ENCODE measurements at places on chromosomes 13 and 19.

GRCh38 chr13:102817241-102817640, 18.3 kb downstream of the BIVM start:
- DNase-seq = no peak

- peak; percentile 83 for DNase-seq
Observed at GRCh38 chr19:1243768-1244692, 2.5 kb downstream of the ATP5F1D start.

- no peak for DNase-seq
Observed at GRCh38 chr13:70723732-70724131, 615.5 kb upstream of the KLHL1 start.

DNA sequence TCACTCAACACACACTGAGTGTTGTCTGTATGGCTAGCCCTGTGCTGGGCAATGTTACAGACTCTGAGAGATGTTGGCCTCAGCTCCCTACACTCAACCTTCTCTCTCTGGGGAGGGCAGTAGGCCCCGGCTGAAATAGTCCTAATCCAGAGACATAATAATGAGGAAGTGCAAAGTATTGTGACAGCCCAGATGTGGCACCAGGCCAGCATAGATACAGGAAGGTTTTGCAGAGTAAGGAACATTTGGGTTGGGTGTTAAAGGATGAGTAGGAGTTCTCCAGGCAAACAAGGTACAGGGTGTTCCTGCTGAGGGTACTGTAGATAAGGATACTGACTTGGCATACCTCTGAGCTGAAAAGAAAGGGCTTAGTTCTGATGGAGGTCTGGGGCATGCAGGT, 2.4 kb downstream of the LIN7B start:
- no peak for DNase-seq

DNA sequence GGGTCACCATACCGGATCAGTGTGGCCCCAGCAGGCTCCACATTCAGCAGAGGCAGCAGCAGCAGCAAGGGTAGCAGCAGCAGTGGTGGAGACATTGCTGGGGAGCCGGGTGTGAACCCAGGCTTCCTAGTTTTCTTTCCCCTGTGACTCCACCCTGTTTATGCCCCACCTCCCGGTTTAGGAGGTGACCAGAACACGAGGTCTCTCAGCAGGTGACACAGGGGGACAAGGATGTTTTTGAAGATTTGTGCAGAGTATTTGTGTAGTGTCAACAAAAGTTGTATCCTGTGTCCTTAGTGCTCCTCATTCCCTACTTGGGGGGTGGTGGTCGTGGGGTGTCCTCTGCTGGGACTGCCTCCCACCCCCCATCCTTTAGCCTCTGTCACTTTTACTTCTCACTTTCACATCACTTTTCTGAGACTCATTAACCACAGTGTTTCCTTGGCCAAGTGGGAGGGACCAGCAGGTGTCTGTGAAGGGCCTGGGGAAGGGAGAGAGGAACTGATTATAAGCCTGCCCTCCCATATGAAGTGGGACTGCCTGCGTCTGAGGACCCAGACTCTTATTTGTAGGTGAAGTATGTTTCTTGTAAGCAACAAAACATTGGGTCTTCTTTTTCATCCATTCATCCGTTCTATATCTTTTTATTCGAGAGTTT, 15.6 kb upstream of the KCNC3 start:
- DNase-seq = no peak

GRCh38 chr13:67061750-67062149, 168.4 kb downstream of the PCDH9 start:
- no peak for DNase-seq

DNA sequence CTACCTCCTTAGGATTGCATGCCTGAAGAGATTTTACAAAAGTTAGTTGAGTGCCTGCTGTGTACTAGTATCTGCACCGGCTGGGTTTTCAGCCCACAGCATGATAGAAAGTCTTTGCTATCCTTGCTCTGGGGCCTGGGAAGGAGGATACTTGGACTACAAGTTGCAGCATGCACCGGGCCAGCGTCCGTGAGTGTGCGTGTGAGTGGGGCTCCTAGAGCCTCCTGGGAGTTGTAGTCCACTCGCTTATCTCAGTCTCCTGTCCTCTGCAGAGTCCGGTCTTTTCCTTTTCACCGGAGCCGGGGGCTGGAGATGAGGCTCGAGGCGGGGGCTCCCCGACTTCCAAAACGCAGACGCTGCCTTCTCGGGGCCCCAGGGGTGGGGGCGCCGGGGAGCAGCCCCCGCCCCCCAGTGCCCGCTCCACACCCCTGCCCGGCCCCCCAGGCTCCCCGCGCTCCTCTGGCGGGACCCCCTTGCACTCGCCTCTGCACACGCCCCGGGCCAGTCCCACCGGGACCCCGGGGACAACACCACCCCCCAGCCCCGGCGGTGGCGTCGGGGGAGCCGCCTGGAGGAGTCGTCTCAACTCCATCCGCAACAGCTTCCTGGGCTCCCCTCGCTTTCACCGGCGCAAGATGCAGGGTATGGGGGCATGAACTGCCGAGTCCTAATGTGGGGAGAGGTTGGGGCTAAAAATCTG, 20.6 kb downstream of the BRSK1 start:
- DNase-seq = no peak

GRCh38 chr13:81888855-81889254, 1547.9 kb upstream of the SPRY2 start:
- no peak for DNase-seq

GRCh38 chr13:45276913-45277312, 64.1 kb downstream of the TPT1 start:
- DNase-seq = no peak

- DNase-seq = no peak
Observed at GRCh38 chr19:42498169-42498757, 30.0 kb downstream of the CEACAM1 start.

DNA sequence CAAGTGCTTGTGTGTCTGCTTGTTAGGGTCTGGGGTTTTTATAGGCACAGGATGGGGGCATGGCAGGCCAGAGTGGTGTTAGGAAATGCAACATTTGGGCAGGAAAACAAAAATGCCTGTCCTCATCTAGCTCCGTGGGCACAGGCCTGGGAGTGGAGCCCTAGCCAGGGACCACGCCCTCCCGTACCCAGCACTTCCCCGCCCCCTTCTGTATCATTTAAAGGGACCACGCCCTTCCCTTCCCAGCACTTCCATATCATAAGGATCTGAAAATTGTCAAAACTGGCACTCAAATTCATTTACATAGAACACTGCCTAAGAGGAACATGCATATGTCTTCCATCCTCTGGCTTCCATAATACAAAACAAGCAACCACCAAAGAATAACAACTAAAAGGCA, 185.8 kb downstream of the B3GLCT start:
- no peak for DNase-seq

- DNase-seq = no peak
Observed at GRCh38 chr13:75149776-75150175, 332.2 kb downstream of the TBC1D4 start.

GRCh38 chr13:97535614-97536013, 101.6 kb downstream of the RAP2A start:
- no peak for DNase-seq

- no peak for DNase-seq
Observed at GRCh38 chr13:38905081-38905480, 85.5 kb downstream of the STOML3 start.

DNA sequence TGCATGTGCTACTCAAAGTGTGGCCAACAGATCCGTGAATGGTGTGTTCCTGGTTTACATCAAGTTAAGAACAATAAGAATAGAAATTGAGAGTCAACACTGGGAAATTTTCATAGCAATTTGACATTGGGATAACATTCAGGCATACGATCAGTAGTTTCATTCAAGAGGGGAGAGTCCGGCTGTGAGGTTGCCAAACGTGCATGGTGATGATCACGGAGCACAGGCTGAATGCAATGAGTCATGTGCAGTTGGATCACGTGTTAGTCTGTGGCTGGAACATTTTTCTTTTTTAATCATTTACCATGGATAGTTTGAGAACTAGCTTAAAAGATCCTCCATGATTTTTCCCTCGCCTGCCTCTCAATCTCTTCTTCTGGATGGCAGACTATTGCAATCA, 2.5 kb upstream of the DCT start:
- DNase-seq = no peak

- no peak for DNase-seq
Observed at GRCh38 chr19:4504891-4505569, 13.3 kb downstream of the PLIN4 start.

- DNase-seq = no peak
Observed at GRCh38 chr13:59951011-59951410, 212.7 kb downstream of the DIAPH3 start.

- no peak for DNase-seq
Observed at GRCh38 chr19:10729411-10729810, 11.5 kb downstream of the DNM2 start.

DNA sequence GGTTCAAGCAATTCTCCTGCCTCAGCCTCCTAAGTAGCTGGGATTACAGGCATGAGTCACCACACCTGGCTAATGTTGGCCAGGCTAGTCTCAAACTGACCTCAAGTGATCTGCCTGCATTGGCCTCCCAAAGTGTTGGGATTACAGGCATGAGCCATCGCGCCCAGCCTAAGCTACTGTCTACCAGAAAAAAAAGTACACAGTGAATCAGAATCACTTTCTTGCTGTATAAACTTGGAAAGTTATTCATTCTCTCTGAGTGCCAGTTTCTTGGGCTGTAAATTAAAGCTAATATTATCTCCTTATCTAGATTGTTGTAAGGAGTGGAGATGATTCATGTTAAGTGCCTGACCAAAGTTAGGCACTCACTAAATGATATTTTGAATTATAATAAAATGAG, 242.8 kb downstream of the ENOX1 start:
- no peak for DNase-seq

GRCh38 chr19:757811-758668, 7.1 kb downstream of the MISP start:
- no peak for DNase-seq

DNA sequence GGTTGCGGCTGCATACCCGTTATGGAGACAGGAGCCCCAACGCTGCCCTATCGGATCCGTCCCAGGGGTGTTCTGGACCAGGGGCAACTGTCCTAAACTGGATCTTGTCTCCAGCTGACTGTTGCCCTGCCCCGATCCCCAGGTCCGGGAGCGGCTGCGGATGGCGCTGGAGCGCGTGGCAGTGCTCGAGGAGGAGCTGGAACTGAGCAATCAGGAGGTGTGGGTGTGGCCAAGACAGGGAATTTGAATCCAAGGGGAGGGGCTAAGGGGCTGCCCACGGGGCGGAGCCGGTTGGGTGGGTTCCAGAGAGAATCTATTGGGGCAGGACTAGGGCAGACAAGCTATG, 9.9 kb downstream of the PPFIA3 start:
- DNase-seq = no peak

- DNase-seq = no peak
Observed at GRCh38 chr19:29497686-29498436, 27.9 kb upstream of the VSTM2B start.

- no peak for DNase-seq
Observed at GRCh38 chr13:32257649-32258048, 57.5 kb downstream of the ZAR1L start.

GRCh38 chr13:42356184-42356575, 84.2 kb downstream of the AKAP11 start:
- no peak for DNase-seq

DNA sequence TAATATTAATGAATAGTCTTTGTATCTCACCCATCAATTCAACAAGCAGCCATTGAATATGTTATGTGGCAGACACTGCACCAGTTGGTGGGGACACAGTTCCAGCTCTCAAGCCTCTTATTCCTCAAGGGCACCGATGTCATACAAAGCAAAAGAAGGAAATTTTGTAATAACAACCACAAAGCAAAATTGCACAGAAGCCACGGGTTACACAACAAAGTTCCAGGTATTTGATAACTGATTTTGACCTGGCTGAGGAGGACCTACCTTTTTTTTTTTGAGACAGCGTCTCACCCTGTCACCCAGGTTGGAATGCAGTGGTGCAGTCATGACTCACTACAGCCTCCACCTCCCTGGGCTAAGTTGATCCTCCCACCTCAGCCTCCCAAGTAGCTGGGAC, 266.7 kb downstream of the FOXO1 start:
- DNase-seq = no peak

- no peak for DNase-seq
Observed at GRCh38 chr13:94588541-94588940, 7.4 kb downstream of the TGDS start.
